ENCODE measurements at places on chromosomes 11 and 22.
A peak's percentile ranks its signal among the peaks of the same experiment; 100 is the strongest.

GRCh38 chr22:49785841-49786471 lies 41.7 kb downstream of the BRD1 start:
- no peak for DNase-seq

- no peak for DNase-seq
These were observed 17.7 kb downstream of the CDKN1C start for GRCh38 chr11:2867722-2868505.

GRCh38 chr11:120131941-120132644 lies 5.8 kb downstream of the TRIM29 start:
- DNase-seq: peak; percentile 60

GRCh38 chr11:117413616-117414015 lies 86.0 kb downstream of the CEP164 start:
- DNase-seq: no peak

- DNase-seq: no peak
These were observed 2.6 kb downstream of the LMO2 start for GRCh38 chr11:33889296-33889695.

GRCh38 chr11:22459048-22459447 lies 120.9 kb downstream of the SLC17A6 start:
- no peak for DNase-seq

- DNase-seq: no peak
These were observed 111.7 kb downstream of the SPATA19 start for GRCh38 chr11:133733631-133734030.

DNA sequence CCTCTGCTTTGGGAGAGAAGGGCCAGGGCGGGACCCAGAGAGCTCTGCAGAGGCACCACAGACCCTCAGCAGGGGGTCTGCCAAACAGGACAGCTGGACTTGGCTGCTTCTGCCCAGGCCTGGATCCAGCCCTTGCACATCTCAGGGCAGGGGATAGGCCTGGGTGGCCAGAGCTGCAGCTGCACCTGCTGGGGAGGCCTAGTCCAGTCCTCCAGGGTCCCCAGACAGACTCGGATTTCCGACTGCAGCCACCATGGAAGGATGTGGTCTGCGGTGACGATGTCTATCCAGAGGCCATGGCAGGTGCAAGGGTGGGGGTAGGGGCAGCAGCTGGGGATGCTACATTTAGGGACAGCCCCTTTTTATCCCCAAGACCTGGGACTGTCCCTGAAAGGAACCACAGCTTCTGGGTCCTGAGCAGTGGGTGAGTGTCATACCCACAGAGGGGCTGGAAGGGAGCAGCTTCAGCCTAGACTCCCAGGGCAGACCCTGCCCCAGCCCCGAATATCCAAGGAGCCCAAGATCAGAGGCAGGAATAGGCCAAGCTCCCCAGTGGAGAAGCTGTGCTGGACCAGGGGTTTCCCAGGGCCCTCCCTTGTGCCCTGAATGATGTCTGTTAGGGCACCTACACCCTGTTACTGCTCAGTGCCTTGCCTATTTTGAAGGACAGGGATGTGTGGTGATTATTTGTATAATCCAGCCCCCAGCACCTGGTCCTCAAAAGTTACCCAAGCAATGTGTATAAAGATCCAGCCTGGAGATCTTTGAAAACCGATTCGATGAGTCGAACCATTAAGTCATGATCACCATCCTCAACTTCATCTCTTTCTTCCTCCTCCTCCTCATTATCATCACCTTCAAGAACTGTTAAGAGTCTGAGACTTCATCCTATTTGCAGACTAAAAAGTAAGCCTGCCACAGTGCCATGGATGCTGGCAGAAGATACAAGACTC lies 2.5 kb upstream of the IGLL5 start:
- no peak for DNase-seq

DNA sequence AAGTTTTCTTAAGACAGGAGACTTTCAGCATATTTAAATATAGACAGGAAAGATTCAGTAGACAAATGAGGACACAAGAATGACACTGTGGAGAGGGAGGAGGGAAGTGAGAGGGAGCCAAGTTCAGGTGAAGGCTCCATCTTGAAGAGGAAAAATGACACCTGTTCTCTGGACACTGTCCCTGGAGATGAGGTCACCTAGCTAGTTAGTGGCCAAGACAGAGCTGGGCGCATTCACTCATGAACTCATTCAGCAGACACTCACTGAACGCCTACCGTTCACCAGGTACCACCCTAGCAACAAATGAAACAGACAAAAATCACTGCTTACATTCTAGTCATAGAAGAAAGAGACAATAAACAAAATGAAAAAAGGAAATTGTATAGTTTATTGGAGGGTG lies 103.3 kb upstream of the PARVA start:
- DNase-seq: no peak

- no peak for DNase-seq
These were observed 3.0 kb upstream of the CHEK1 start for GRCh38 chr11:125621995-125622394.

- no peak for DNase-seq
These were observed 59.3 kb upstream of the TTC12 start for GRCh38 chr11:113255096-113255495.

DNA sequence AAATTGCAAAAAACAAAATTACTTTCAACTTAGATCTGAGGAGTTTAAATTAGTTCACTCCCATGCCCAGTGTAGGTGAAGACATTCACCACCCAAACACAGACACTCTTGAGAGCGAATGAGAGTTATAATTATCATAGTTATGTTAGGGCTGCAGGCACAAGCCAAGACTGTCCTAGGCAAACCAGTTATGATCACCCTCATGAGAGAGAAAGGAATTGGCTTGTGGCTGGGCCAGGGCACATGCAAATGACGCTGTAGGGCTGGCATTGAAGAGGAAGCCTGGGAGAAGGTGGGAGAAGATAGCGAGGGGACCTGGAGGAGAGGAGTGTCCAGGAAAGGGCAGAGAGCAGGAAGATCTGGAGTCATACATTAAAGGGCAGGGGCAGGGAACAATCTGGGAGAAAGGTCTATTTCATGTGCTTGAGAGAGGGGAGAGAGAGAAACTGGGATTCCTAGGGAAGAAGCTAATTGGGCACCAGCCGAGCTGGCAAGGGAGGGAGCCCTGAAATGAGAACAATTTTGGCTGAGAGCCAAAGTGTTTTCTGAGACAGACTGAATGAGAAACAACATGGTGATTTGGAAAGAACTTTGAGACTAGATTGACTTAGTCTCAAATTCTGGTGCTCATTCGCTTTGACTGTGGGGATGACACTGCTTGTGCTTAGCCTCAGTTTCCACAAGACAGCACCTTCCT lies 279.9 kb downstream of the KIRREL3 start:
- no peak for DNase-seq

DNA sequence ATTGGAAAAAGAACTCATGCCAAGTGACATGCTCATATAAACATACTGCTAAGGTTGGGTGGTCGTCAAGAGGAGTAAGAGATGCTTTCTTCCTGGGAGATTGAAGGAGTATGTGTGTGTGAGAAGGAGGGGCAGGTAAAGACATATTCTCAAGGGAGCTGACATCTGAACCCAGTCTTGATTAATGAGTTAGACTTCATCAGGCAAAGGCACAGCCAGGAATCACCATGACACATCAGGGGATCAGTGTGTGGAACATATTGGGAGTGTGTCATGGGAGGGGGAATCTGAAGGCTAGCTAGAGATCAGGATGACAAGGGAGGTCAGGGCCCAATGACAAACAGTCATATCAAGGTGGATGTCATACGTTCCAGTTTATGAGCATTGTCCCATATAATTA lies 14.9 kb downstream of the CNTF start:
- DNase-seq: no peak

GRCh38 chr11:18111005-18111404 lies 5.1 kb upstream of the SAAL1 start:
- no peak for DNase-seq

DNA sequence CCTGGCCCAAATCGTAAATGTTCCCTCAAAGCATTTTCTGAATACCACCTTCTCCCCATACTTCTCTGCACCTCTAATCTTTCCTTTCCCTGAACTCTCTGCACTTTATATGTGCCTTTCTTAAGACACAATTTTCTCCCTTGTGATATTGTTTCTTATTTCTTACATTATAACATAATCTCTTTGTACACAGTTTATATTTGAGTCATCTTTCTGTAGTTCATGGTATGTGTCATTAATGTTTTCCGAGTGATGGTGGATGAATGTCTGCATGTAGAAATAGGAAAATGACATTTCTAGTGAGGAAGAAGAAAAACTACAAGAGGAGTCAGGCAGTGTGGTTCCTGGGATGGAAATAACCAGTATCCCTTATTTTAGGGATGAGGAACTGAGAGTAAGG lies 5.5 kb downstream of the ACRV1 start:
- DNase-seq: no peak

DNA sequence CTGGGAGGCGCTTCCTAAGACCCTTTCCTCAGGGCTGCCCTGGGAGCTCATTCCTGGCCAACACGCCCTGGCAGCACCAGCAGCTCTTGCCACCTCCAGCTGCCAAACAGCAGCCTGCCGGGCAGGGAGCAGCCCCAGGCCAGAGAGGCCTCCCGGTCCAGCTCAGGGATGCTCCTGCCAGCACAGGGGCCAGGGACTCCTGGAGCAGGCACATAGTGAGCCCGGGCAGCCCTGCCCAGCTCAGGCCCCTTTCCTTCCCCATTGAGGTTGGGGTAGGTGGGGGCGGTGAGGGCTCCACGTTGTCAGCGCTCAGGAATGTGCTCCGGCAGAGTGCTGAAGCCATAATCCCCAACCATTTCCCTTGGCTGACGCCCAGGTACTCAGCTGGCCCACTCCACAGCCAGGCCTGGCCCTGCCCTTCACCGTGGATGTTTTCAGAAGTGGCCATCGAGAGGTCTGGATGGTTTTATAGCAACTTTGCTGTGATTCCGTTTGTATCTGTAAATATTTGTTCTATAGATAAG lies 7.6 kb downstream of the SLC39A13 start:
- no peak for DNase-seq

GRCh38 chr11:78424334-78425270 lies 7.0 kb upstream of the GAB2 start:
- DNase-seq: no peak

DNA sequence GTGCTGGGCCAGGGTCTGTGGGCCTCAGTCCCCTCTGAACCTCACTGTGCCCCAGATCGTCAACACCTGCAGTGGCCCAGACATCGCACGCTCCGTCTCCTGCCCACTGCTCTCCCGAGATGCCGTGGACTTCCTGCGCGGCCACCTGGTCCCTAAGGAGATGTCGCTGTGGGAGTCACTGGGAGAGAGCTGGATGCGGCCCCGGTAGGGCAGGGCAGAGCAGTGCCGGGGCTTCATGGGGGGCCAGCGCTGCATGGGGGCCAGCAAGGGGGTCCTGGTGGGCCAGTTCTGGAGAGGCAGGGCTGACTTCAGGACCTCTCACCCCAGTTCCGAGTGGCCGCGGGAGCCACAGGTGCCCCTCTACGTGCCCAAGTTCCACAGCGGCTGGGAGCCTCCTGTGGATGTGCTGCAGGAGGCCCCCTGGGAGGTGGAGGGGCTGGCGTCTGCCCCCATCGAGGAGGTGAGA lies 16.3 kb downstream of the EPS8L2 start:
- no peak for DNase-seq

DNA sequence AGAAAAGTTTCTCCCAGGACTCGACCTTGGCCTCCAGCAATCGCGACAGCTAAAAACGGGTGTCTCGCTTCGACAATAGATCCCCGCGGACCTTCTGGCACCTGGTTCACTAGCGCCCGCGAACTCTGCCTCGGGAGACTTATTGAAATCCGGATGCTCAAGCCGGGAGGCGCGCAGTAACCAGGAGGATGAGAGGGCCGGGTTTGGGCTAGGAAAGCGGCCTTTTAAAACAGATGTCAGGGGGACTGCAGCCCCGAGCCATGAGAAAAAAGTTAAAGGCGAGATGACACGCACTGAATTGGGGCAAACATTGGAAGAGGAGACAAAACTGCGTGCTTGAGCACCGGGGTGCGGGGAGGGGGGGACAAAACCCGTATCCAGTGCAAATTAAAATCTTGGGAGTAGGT lies 637 bp upstream of the ZBTB16 start:
- DNase-seq: peak; percentile 8

GRCh38 chr11:5624489-5625279 lies at the start of gene TRIM34:
Gene TRIM34, plus strand, starts transcription at chr11:5625001. Its CDS starts 7,331 bp downstream, at chr11:5632332.
- no peak for DNase-seq

DNA sequence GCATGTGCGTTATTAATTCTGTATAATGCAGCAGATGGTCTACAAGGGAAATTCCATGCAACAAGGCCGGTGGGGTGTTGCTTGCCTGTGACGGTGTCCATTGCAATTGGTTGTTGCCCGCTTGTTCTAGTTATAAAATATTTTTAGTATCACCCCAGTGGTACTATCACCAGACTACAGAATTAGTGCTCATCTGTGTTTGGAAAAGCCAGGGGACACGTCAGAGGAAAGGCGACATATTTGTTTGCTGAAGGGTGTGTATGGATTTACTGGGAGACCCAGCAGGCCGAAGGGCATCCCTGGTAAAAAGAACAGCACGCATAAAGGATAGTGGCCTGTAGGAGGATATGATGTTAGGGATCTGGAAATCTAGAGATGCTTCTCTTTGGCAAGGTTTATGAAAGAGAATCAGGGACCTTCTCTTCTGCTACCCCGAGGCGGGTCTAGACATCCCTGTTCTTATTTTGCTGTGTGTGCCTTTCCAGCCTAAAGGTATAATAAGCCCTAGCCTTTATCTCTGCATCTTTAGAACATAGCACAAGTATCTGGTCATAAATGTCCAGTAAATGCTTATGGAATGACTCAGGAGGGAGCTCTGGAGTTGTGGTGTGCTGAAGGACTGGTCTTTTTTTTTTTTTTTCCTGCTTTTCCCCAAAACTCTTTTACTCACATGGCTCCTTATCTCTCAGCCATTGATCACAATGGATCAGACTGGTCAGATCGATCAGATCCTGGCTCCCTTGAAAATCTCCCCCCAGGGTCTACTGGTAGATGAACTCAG lies 90.9 kb downstream of the LDLRAD3 start:
- DNase-seq: no peak

- DNase-seq: no peak
These were observed 73.7 kb downstream of the ABTB2 start for GRCh38 chr11:34284156-34284555.

- DNase-seq: no peak
These were observed 129.1 kb downstream of the PARVA start for GRCh38 chr11:12506404-12506921.

- no peak for DNase-seq
These were observed 3.2 kb downstream of the TSSK2 start for GRCh38 chr22:19134176-19134831.

DNA sequence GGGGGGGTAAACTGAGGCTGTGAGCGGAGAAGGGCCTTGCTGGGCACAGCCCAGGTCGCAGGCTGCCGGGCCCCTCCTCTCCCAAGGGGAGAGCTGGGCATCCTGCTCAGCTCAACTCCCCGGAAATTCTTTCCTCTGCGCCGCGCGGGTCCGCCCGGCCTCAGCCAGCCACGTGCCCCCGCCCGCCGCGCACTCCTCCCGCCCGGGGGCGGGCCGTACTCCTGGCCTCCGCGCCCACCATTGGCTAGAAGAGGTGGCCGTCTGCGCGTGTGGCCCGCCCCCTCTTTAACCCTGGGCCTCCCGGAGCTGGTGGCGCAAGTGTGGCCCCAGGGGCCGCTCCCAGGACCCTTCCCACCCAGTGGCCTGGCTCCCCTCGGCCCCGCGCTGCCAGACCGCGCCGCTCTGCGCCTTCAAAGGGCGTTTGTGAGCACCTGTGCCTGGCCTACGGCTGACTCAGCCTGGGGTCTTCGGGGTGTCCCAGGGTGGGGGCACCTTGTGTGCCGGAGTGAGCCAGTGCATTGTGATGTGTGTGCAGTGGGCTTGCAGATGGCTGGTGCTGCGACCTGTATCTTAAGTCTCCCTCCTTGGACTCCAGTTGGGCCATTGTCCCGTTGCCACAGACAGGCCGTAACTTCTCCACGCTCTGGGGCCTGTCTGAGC lies 2.0 kb downstream of the MRGPRF start:
- peak; percentile 34 for DNase-seq

All from DMS153 (cell line).